ENCODE measurements at places on chromosomes 6 and 20.

GRCh38 chr6:35321091-35321490 is 21.3 kb upstream of the PPARD start:
- DNase-seq, result no peak

DNA sequence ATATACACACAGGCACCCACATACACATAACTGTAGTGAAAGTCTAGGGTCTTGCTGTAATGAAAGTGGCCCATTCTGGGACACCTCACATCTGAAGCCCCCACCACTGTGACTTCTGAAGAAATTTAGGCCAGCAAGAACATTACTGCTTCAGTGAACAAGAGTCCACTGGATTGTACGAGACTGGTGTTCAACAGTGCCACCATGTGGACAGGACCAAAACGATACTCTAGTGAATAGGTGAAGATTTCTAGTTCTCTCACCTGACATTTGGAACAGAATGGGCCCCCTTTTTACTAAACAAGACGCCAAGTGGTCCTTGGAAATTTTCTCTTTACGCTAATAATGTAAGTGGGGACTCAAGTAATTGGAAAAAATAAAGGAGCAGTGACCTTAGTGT is 156.9 kb downstream of the MAFB start:
- peak; percentile 62 for DNase-seq

- DNase-seq, result no peak
These were observed 1.9 kb downstream of the RFPL4B start for GRCh38 chr6:112348891-112349635.

DNA sequence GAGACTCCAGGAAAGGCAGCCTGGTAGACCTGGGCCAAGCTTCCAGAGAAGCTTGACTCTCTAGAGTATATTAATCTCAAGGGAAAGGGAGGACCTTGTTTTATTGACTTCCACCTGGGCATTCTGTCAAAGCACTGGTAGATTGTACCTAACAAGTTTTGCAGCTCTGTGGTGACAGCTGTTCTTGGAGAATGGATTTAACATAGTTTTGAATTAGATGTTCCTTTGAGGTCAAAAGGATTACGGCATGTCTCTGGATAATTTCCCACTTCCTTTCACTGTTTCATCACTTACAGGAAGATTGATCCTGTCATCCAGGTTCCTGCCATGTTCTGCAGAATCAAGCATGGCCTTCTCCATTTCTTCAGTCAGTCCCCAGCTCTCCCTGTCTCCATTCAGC is 246.0 kb downstream of the PHACTR1 start:
- no peak for DNase-seq

- no peak for DNase-seq
These were observed 31.1 kb downstream of the LRFN2 start for GRCh38 chr6:40556023-40556422.

- DNase-seq, result no peak
These were observed 1.0 kb upstream of the RIPOR2 start for GRCh38 chr6:24936641-24937317.

- DNase-seq, result no peak
These were observed 33.8 kb downstream of the KIF16B start for GRCh38 chr20:16539280-16540021.

DNA sequence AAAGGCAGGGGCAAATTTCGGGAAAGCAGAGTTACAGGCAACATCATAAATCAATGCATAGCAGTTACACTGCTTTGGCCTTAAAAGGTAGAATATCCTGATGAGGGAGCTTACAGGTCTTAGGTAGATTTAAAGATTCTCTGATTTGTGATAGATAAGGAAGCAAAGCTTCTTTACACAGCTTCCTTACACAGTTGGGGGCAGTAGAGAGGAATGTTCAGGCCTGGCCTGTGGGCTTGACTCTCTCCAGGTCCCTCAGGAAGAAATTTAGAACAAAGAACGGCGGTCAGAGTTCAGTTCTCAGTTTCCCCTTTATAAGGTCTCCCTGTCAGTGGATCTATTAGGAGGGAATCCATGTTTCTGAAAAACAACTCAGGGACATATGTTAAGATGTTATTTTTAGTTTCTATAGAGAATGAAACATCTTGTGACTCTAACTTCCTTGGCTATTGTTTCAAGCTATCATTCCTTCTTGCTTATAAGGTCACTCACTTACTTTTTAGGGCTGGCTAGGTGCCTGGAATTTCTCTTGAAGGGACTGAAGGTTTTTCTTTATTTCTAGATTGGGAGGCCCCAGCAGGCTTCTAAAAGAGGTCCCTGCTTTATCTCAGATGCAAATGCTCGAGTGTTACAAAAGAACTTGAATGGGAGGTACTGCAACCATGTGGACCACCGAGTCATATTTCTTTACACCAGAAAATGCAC is 11.8 kb downstream of the HLA-B start:
- DNase-seq, result no peak

Data from OCI-M1 (cell line).